K562 (cell line): ENCODE measurements at places on chromosomes 4 and X. TPM values are rescaled to one million over a fixed set of nuclear protein-coding genes. Genes with fewer than 3 reads are reported as not detected.

The RS1 gene
- not detected in 2 replicates for total RNA-seq

DNA sequence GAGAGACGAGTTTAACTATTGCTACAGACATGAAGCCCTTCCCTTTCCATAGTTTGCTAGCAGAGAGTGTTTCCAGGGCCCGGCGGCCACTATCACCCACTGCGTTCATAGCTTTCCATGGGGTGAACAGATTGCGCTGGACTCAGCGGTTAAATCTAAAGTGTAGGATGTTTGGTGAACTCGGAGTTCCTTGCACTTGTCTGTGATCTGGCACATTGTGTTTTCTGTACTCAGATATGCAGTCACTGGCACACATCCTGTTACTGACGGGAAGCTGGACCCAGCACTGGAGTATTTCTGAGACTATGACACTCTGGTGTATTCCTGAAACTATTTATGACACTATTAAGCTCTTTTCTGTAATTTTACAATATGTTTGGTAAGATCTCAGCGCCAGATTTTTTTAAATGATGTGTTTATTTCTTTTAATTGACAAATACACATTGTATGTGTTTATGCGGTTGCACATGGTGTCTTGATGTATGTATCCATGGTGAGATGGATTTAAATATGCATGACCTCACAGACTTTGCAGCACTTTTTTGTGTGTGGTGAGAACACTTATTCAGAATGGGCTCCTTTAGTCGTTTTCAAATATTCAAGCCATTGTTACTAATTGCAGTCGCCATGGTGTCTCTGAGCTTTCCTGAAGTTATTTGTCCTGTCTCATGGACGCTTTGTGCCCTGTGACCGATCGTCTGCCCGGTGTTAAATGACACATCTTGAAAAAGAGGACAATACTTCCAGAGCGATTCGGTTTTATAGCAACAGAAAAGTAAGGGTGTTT lies 14.1 kb downstream of the CD99 start:
- no peak overlapping the region for H3K27ac ChIP-seq
- no peaks in the 10 kb centered on the region for H3K36me3 ChIP-seq
- H3K4me3 ChIP-seq: no peak overlapping the region
- H3K4me1 ChIP-seq: no peaks in the 10 kb centered on the region; the same call in 2 of the 3 replicates

DNA sequence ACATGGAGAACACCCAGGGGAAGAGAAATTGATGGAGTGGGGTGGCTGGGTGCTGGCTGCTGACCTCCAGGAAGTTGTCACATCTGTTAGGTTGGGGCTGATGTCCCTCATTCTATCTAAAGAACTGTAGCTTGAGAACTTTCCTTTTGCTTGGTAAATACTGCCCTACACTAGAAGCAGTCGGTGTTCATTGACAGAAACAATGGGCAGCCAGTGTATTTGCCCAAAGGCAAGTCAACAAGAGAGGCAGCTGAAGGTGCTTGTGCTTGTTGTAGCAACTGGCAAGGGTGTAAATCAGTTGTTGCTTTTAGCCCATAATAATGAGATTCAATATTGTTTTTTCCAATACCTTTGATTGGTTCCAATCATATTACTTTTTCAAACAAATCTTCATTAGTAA lies 956 bp downstream of the TMEM154 start:
- H3K36me3 ChIP-seq: no peaks in the 10 kb centered on the region
- no peak overlapping the region for H3K27ac ChIP-seq
- peaks cover 7% of the 10 kb centered on the region; the same call in 2 of the 3 replicates for H3K27me3 ChIP-seq
- H3K4me3 ChIP-seq: no peak overlapping the region

DNA sequence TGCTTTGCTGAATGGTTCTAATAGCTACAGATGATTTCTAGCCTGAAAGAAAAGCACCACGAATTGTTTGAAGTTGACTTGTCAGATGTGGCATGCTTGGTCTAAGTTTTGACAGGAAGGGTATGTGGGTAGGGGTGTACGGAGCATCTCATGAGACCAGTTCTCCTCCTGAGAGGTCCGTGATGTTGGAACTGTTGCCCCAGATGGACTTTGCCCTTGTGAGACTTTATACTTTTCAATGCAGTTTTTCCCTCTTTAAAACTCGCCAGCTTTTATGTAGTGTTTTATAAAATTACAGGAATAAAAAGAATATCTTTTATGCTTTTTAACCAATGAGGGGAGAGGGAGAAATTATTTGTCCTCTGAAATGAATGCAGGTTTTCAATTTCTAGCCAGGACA lies 16.6 kb upstream of the XG start:
- no peaks in the 10 kb centered on the region for H3K27me3 ChIP-seq
- H3K4me1 ChIP-seq: no peaks in the 10 kb centered on the region
- no peak overlapping the region for H3K27ac ChIP-seq
- H3K36me3 ChIP-seq: no peaks in the 10 kb centered on the region
- no peak for DNase-seq
- no peak overlapping the region for H3K4me3 ChIP-seq

DNA sequence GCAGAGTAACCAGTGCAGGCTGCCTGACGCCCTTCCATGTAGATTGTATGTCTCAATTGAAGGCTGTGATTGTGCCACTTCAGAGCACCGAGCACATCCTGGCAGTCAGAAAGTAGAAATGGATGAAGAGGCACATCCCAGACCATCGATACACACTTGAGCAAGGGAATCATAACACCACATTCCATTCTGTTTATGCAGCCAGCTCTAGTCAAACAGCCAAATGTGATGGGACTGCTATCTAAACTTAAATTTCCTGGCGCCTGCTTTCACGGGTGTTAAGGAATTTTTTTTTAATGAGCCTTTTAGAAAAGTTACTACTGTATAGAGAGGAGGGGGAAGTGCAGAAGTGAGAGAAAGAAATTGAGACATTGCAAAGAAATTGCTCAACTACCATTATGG lies 84.4 kb downstream of the PPARGC1A start:
- H3K4me3 ChIP-seq: no peak overlapping the region
- H3K27ac ChIP-seq: no peak overlapping the region
- H3K4me1 ChIP-seq: no peaks in the 10 kb centered on the region
- H3K36me3 ChIP-seq: no peaks in the 10 kb centered on the region
- no peaks in the 10 kb centered on the region for H3K27me3 ChIP-seq

DNA sequence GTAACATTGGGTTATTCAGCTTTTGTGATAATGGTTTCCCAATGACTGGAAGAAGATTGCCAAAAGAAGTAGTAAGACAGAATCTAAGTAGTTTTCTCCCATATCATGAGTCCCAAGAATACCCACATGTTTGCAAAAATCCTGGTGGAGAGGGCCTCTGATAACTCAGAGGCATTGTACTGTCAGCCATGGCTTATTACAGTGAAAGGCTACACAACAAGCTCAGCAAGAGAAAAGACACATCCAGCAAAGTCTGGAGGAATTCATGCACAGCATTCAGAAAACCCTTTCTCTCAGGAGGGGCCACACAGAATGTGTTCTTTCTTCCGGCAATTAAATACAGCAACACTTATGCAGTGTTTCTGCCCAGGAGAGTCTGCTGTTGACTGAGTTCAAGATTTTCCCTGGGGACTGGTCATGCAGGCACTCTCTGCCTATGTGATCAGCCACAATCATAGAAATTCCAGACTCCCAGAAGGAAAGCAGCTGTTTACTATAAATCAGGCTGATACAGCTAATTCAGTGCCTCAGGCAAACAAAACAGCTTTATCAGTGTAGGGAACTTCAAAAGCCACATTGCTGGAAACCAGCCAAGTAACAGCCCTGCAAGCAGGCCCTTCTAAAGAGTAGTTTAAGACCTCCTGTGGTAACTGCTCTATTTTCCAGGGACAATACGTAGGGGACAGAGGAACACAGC lies 937.1 kb downstream of the CCSER1 start:
- no peak overlapping the region for H3K4me3 ChIP-seq
- DNase-seq: peak; percentile 5
- no peaks in the 10 kb centered on the region for H3K36me3 ChIP-seq
- H3K4me1 ChIP-seq: no peaks in the 10 kb centered on the region
- no peaks in the 10 kb centered on the region for H3K27me3 ChIP-seq

DNA sequence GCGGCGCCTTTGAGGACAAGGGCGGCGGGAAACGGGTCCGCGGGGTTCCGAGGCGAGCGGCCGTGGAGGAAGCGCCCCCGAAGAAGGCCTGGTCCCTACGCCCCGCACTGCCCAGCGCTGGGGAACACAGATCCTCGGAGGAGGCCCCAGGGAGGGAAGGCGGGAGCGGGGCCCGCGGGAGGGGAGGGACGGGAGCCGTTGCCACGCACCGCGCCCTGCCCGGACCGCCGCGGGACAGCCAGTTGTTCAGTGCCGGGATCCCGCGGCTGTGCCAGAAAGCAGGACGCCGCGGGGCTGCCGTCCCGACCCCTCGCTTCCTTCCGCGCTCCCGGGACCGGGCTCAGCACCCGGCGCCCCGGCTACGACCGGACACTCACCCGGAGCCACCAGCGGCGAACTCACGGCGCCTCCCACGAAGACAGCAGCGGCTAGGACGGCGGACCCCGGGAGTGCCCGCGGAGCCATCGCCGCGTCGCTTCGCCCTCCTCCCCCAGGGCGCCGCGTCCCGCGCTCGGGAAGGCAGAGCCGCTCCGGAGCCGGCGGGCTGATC lies 278 bp downstream of the RELL1 start:
- no peaks in the 10 kb centered on the region; the same call in 2 of the 3 replicates for H3K27me3 ChIP-seq
- H3K27ac ChIP-seq: 0 out of 3 replicates have a peak overlapping the region, but pooled peaks have one; percentile 53
- no peaks in the 10 kb centered on the region for H3K36me3 ChIP-seq
- peak overlapping the region; percentile 64 for H3K4me3 ChIP-seq
- peak; percentile 54 for DNase-seq
- H3K4me1 ChIP-seq: peaks cover 9% of the 10 kb centered on the region; the same call in 2 of the 3 replicates

DNA sequence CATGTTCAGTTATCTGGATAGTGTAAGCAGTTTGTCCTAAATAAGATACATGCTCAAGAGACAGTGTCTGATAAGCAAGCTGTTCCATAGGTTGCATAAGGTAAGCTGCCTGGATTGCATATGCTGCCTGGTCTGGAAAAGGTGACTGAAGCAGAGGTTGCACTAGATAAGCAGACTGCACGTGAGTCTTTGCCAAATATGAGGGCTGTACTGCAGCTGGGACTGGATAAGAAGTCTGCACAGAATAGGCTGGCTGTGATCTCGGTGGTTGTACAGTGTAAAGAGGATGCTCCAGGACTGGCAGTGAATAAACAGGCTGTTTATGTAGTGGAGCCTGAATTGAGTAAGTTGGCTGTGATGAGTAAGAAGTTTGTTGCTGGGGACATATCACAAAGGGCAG lies 68.9 kb downstream of the WNK3 start:
- no peak for DNase-seq
- H3K4me3 ChIP-seq: no peak overlapping the region
